ENCODE measurements at places on chromosomes 12 and 14.
A peak's percentile ranks its signal among the peaks of the same experiment; 100 is the strongest.

DNA sequence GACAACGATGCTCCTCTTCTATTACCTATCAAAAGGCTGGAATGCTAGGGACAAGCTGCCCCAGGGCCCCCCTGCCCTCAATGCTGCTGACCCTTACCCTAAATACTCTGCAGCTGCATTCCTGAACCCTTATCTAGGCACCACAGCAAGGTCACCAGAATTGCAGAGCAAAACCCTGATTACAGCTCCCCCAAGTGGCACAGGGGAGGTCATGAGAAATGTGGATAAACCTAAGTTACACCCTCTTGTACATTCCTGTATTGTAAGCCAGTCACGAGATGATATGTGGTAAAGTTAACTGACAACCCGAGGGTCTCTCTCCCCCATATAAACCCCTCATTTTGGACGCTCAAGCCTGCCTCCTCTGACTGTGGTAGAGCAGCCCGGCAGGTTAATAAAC is 411.8 kb upstream of the STXBP6 start:
- no peaks in the 10 kb centered on the region for H3K27me3 ChIP-seq
- no peaks in the 10 kb centered on the region for H3K36me3 ChIP-seq
- H3K27ac ChIP-seq, result no peak overlapping the region
- no peak for DNase-seq
- no peaks in the 10 kb centered on the region for H3K4me1 ChIP-seq

- no peak overlapping the region for H3K27ac ChIP-seq
- no peak for DNase-seq
- H3K27me3 ChIP-seq, result no peaks in the 10 kb centered on the region
- H3K36me3 ChIP-seq, result no peaks in the 10 kb centered on the region
Observed at GRCh38 chr14:96486705-96487104, 15.5 kb upstream of the PAPOLA start.

GRCh38 chr12:95146769-95147168 is 70.5 kb downstream of the FGD6 start:
- H3K4me1 ChIP-seq, result peaks cover 24% of the 10 kb centered on the region
- no peaks in the 10 kb centered on the region for H3K27me3 ChIP-seq
- H3K4me3 ChIP-seq, result no peak overlapping the region
- no peak overlapping the region for H3K27ac ChIP-seq
- no peak for DNase-seq

- no peaks in the 10 kb centered on the region for H3K36me3 ChIP-seq
- H3K4me1 ChIP-seq, result no peaks in the 10 kb centered on the region
- H3K27ac ChIP-seq, result no peak overlapping the region
Observed at GRCh38 chr14:44180975-44181374, 326.1 kb downstream of the FSCB start.

DNA sequence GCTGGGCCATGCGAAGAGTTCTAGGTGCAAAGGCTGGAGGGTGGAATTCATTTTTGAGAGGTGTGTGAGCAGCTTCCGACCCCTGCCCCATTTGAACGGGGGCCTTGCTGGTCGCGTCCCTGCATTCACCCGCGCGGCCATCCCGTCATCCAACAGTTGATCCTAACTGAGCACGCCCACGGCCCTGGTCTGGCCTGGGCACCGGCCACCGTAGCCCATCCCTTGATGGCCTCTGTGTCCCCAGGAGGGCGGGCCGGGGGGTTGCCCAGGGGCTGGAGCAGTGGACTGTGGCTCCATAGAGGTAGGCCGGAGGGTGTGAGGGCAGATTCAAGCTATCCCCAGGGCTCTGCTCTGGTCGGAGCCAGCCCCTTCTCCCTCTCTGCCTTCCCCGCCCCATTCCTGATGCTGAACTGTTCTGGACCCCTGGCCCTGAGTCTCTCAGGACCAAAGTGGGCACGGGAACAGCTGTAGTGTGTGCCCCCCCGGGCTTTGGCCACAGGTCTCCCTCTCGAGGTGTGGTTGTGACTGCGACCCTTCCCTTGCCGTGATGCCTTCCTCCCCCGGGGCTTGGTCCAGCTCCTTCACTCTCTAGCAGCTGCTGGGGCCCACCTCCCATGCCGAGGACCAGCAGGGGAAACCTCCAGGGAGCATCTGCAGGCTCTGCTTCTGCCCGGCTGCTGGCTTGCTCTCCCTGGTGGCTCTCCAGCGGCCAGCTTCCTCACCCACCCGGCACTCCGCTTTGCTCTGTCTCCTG is 9.1 kb downstream of the MEG3 start:
- H3K27me3 ChIP-seq, result peaks cover 17% of the 10 kb centered on the region
- H3K36me3 ChIP-seq, result no peaks in the 10 kb centered on the region
- H3K4me3 ChIP-seq, result no peak overlapping the region
- H3K27ac ChIP-seq, result no peak overlapping the region
- DNase-seq, result no peak

- peaks cover 13% of the 10 kb centered on the region for H3K4me1 ChIP-seq
- no peaks in the 10 kb centered on the region for H3K27me3 ChIP-seq
- H3K4me3 ChIP-seq, result peak overlapping the region; percentile 58
Observed at GRCh38 chr14:106846218-106846617, 1319.8 kb downstream of the TMEM121 start.

- no peak for DNase-seq
- H3K27me3 ChIP-seq, result no peaks in the 10 kb centered on the region
- no peaks in the 10 kb centered on the region for H3K4me1 ChIP-seq
- H3K36me3 ChIP-seq, result no peaks in the 10 kb centered on the region
- no peak overlapping the region for H3K4me3 ChIP-seq
- H3K27ac ChIP-seq, result no peak overlapping the region
Observed at GRCh38 chr12:495466-495865, 35.7 kb downstream of the B4GALNT3 start.

- no peak for DNase-seq
- H3K27ac ChIP-seq, result peak overlapping the region; percentile 76
- peak overlapping the region; percentile 14 for H3K4me3 ChIP-seq
- H3K27me3 ChIP-seq, result no peaks in the 10 kb centered on the region
- H3K4me1 ChIP-seq, result no peaks in the 10 kb centered on the region
- H3K36me3 ChIP-seq, result no peaks in the 10 kb centered on the region
Observed at GRCh38 chr12:95848575-95849388, 10.0 kb upstream of the SNRPF start.

GRCh38 chr14:62158779-62159178 is 396.6 kb downstream of the SNAPC1 start:
- no peak overlapping the region for H3K4me3 ChIP-seq
- H3K27ac ChIP-seq, result no peak overlapping the region
- no peaks in the 10 kb centered on the region for H3K36me3 ChIP-seq

GRCh38 chr12:108666401-108666881 is 32.7 kb upstream of the SELPLG start:
- peaks cover 53% of the 10 kb centered on the region for H3K4me1 ChIP-seq
- H3K4me3 ChIP-seq, result no peak overlapping the region
- no peaks in the 10 kb centered on the region for H3K27me3 ChIP-seq
- no peak for DNase-seq
- peak overlapping the region; percentile 39 for H3K27ac ChIP-seq

GRCh38 chr14:96052541-96053247 is 13.5 kb downstream of the C14orf132 start:
- no peak for DNase-seq
- H3K27ac ChIP-seq, result no peak overlapping the region
- H3K4me1 ChIP-seq, result no peaks in the 10 kb centered on the region
- H3K36me3 ChIP-seq, result peaks cover 12% of the 10 kb centered on the region
- H3K4me3 ChIP-seq, result no peak overlapping the region
- H3K27me3 ChIP-seq, result no peaks in the 10 kb centered on the region

DNA sequence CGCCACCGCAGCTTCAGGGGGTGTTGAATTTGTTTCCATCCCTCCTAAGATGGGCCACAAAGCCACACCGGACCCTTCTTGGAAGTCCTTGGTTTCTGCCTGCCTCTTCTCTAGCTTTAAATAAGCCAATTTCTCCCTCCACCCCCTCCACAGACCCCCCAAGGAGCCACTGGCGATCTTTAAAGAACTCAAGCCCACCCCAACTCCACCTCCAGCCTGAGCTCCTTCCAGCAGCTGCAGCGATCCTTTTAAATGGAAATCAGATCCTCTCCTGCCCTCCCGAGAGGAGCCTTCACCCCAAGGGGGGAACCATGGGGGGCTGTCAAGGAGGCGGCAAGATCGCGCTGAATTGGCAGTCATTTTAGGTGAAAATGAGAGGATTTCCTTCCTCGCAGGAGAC is 133.1 kb downstream of the NCOR2 start:
- peaks cover 15% of the 10 kb centered on the region for H3K4me1 ChIP-seq
- H3K27me3 ChIP-seq, result no peaks in the 10 kb centered on the region
- H3K27ac ChIP-seq, result no peak overlapping the region
- DNase-seq, result no peak
- H3K36me3 ChIP-seq, result peaks cover 45% of the 10 kb centered on the region

- no peaks in the 10 kb centered on the region for H3K4me1 ChIP-seq
- H3K36me3 ChIP-seq, result no peaks in the 10 kb centered on the region
- no peak for DNase-seq
- no peaks in the 10 kb centered on the region for H3K27me3 ChIP-seq
Observed at GRCh38 chr12:126069549-126070165, 1004.4 kb downstream of the AACS start.

DNA sequence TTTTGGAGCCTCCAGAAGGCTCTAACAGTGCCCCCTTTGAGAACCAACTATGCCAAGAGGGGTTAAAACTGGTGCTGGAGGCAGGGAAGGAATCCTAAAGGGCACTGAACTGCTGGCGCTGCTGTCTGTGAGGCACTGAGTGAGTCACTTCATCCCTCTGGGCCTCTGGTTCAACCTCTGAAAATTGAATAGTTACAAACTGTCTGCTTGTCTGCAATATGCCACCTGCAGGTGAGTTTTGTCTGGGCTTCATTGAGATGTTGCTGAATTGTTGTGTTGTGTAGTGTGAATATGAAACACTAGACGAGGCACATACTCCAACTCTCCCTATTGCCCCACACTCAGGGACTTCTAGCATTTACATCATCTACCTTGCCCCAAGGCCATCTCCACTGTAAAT is 68.0 kb downstream of the GRIN2B start:
- H3K4me3 ChIP-seq, result no peak overlapping the region
- H3K27ac ChIP-seq, result no peak overlapping the region
- H3K4me1 ChIP-seq, result no peaks in the 10 kb centered on the region
- no peak for DNase-seq
- H3K36me3 ChIP-seq, result no peaks in the 10 kb centered on the region
- H3K27me3 ChIP-seq, result no peaks in the 10 kb centered on the region
